ENCODE measurements at places on chromosomes 6 and 20.
A peak's percentile ranks its signal among the peaks of the same experiment; 100 is the strongest.

GRCh38 chr6:159691963-159692287 is 1.1 kb downstream of the SOD2 start:
- DNase-seq: no peak

GRCh38 chr6:133040094-133040802 is 200.9 kb upstream of the EYA4 start:
- DNase-seq: no peak

GRCh38 chr6:148509800-148510581 is 167.4 kb downstream of the SASH1 start:
- DNase-seq: peak; percentile 98

GRCh38 chr6:41367700-41368099 is 32.3 kb downstream of the NCR2 start:
- peak; percentile 13 for DNase-seq

DNA sequence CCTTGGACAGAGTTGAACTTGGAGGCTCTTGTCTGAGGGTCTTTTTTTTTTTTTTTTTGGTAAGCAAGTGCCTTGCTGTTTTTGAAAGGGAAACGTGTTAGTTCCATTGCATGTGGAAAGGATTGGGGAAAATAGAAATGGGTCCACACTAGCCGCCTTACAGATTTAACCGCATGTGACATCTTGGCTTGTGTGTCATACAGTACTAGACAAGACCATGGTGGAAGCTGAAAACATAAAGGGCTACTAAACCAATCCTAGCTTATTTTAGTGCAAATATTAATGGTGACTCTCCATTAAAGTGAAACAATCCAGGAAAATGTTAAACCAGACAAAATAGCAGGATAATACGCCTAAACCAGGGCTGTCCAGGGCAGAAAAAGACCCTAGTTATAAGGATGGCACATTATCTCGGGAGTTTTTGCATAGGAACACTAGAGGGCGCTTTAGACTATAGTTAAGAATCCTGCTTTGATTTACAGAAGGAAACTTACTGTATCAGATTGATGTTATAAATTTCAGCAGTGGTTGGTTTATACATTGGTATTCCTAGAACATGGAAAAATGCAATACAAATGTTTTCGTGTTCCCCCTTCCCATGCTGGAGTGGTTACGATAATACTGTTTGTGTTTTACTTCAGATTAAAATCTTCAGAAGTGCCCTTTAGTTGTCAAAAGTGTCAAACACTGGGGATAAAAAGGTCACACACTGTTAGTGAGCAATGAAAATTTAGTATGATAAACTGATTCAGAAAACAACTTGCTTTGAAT is 59.8 kb upstream of the DEK start:
- no peak for DNase-seq

- DNase-seq: no peak
These were observed 51.2 kb upstream of the SLC22A1 start for GRCh38 chr6:160070427-160070826.

GRCh38 chr20:19620446-19620845 is 137.6 kb upstream of the RIN2 start:
- DNase-seq: no peak

- peak; percentile 43 for DNase-seq
These were observed 62.2 kb downstream of the ARFGEF2 start for GRCh38 chr20:48983423-48984400.

DNA sequence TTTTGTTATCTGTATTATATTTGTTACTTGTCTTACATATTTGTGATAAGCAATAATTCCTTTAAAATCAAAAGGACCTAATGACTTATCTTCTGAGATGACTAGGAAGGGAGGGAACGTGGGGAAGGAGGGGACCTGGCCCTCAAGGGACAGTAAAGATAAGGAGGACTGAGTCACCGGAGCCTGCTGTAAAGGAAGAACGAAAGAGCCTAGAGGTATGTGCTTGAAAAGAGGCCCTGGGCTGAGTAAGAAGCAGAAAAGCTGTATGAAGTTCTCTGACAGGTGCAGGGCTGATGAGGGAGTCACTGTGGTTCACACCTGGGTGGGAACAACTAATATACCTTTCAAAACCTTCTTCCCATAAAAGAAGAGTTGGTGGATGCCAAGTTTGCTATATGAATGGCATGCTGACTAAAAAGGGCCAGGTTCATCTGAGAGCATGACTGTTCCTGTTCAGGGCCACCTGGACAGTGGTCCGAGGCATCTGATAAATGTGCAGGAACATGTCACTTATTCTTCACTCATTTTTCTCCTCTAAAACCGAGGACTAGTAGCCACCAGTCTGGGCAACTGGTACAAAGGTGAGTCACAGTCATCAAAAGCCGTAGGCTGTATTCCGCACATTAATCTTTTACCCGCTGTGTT is 111.3 kb downstream of the TNFAIP3 start:
- no peak for DNase-seq

- DNase-seq: no peak
These were observed 14.2 kb downstream of the MAP7 start for GRCh38 chr6:136535880-136536650.

All from AG09309 (cell line).